ENCODE measurements at places on chromosomes 16 and 17. TPM values are rescaled to one million over a fixed set of nuclear protein-coding genes. Genes with fewer than 3 reads are reported as not detected.

The TBC1D28 gene
- 0.16 TPM for total RNA-seq

The ZNF423 gene
- total RNA-seq: 7.9 TPM

The TRIM37 gene
- 44.9 TPM for total RNA-seq

The KRT39 gene
- total RNA-seq: not detected

- no peaks in the 10 kb centered on the region for H3K4me1 ChIP-seq
- no peaks in the 10 kb centered on the region for H3K36me3 ChIP-seq
- H3K27ac ChIP-seq: no peak overlapping the region
Measured at GRCh38 chr17:58991718-58992331, 114.9 kb downstream of the TRIM37 start.

- no peak overlapping the region for H3K27ac ChIP-seq
- no peaks in the 10 kb centered on the region for H3K27me3 ChIP-seq
- no peak for DNase-seq
- H3K4me3 ChIP-seq: no peak overlapping the region
Measured at GRCh38 chr17:68835071-68835470, 120.1 kb downstream of the ABCA8 start.

DNA sequence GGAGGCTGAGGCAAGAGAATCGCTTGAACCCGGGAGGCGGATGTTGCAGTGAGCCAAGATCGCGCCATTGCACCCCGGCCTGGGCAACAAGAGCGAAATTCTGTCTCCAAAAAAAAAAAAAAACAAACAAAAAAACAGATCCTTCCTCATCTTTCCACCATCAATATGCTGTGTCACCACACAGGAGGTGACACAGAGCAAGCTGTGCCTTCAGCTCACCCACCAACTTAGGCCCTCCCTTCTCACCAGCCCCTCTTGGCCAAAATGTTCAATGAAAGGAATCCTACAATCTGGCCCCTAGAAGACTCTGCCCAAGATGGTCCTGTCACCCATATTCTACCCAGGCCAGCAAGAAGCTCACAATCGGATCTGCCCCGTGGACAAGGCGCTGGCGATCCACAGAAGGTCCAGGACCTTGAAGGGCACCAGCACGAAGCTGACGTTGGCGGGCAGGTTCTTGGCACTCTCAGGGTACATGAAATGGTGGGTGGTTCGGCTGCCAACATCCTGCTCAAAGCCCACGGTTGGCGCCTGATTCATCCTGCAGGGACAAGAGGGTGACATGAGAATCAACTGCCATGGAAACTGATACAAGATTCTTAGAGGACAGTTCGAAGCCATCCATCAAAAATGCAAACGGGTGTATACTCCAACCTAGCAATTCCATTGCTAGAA, 41.4 kb downstream of the DDX19A start:
- no peak overlapping the region for H3K4me3 ChIP-seq
- H3K27me3 ChIP-seq: no peaks in the 10 kb centered on the region

DNA sequence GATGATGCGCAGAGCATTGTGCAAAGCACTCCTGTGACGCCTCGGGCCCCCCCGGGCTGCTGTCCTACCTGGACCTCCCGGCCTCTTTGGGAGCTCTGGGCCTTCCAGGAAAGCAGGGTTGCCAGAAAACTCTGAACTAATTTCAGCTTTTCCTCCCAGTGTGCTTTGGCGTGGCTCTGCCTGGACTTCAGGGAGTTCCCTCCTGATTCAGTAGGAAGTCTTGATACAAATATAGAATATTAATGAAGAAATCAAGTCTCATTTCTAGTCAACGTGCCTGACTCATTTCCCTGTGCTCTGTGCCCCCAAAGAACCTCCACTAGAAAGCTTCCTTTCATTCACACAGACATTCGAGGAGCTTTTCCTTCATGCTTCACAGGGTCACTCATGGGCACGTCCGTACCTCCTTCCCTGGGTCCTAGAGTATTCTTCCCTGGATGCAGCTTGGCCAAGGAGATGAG, 84.0 kb upstream of the NOL11 start:
- no peak overlapping the region for H3K4me3 ChIP-seq
- H3K4me1 ChIP-seq: 0 out of 2 replicates have a peak, but pooled peaks cover 4% of the 10 kb centered on the region
- no peak overlapping the region for H3K27ac ChIP-seq
- no peaks in the 10 kb centered on the region for H3K27me3 ChIP-seq

GRCh38 chr17:73776351-73777130, 132.3 kb upstream of the SDK2 start:
- H3K27me3 ChIP-seq: no peaks in the 10 kb centered on the region
- H3K27ac ChIP-seq: no peak overlapping the region
- no peak for DNase-seq

DNA sequence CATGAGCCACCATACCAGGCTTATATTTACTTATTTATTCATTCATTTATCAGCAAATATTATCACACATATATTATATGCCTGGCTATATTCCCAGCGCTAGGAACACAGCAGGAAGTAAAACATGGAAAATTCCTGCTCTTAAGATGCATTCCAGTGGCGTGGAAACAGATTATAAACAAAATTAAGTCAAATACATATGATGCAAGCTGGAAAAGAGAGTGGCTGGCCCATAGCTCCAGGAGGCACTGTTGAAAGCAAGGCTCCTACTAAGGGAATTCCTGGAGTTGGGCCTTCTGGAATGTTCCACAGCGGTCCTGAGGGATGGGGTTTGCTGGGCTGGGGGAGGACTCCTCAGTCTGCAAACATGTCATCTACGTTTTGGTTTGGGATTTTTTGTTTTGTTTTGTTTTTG, 18.4 kb downstream of the ADCY9 start:
- no peak overlapping the region for H3K4me3 ChIP-seq
- DNase-seq: no peak
- H3K27me3 ChIP-seq: no peaks in the 10 kb centered on the region
- H3K36me3 ChIP-seq: no peaks in the 10 kb centered on the region

- H3K27ac ChIP-seq: no peak overlapping the region
- H3K36me3 ChIP-seq: no peaks in the 10 kb centered on the region
- no peaks in the 10 kb centered on the region for H3K27me3 ChIP-seq
- no peaks in the 10 kb centered on the region for H3K4me1 ChIP-seq
- H3K4me3 ChIP-seq: no peak overlapping the region
Measured at GRCh38 chr17:3027786-3028532, 35.4 kb downstream of the OR1D5 start.

DNA sequence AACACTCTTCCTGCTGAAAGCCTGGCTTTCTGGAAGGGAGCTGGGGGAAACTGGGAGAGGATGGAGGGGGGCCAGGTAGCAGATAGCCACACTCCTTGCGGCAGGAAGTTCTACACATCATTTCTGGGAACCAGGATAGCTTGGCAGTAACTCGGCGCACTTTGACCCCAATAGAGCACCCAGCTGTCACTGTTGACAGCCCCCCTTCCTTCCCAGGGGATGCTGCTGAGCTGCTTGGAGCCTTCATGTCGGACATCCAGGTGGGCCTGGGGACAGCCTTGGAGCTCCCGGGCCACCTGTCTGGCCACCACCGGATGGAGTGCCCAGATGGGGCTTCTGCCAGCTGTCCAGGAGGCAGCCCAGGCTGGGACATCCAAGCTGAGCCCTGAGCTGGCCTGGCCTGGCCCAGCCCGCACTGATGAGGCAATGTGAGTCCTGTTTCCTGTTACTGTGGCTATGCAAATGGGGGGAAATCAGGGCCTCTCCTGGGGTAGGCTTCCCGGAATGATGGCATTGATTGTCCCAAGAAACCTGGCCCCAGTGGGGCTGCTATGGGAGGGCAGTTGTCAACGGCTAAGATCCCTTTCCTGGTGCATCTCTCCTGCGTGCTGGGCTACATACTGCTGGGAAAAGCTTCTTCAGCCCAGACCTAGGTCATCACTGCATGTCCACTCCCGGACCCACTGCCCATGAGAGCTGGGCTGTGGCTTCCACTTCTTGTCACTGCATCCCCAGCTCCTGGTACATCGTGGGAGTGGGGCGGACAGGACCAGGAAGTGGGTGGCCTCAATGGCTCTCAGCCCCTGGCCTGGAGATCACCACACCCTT, 50.0 kb downstream of the SOCS1 start:
- H3K4me3 ChIP-seq: no peak overlapping the region
- H3K4me1 ChIP-seq: peaks cover 38% of the 10 kb centered on the region
- peak; percentile 51 for DNase-seq
- no peaks in the 10 kb centered on the region for H3K36me3 ChIP-seq
- H3K27ac ChIP-seq: no peak overlapping the region

GRCh38 chr17:13594762-13595598, 6.7 kb downstream of the HS3ST3A1 start:
- peak; percentile 90 for DNase-seq
- no peak overlapping the region for H3K27ac ChIP-seq
- H3K27me3 ChIP-seq: no peaks in the 10 kb centered on the region
- H3K36me3 ChIP-seq: no peaks in the 10 kb centered on the region

DNA sequence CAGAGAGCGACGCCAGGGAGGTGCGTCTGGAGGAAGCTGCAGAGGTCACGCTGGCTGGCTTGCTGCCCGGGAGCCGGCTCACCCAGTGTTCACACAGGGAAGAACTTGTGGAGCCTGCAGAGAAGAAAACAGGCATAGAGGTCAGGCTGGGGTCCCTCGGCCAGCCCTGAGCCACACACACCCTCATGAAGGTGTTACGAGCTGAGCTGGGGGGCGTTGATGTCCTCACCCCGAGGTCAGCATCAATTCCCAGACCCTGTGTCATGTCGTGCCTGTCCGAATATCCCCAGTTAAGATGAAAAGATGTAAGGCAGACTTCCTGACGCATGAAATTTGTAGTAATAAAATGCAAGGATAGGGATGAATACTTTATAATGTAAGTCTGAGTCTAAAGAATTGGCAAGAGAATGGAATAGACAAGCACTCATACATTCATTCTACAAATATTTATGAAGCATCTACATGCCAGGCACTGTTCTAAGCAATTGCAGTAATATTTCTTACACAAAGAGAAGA, 77.1 kb downstream of the USP31 start:
- H3K27ac ChIP-seq: no peak overlapping the region
- H3K4me1 ChIP-seq: no peaks in the 10 kb centered on the region
- no peak overlapping the region for H3K4me3 ChIP-seq
- no peaks in the 10 kb centered on the region for H3K27me3 ChIP-seq
- DNase-seq: no peak

Data from SJCRH30 (cell line).